CD4-positive, alpha-beta memory T cell (primary cell): ENCODE measurements at places on chromosomes 16 and 17.
A peak's percentile ranks its signal among the peaks of the same experiment; 100 is the strongest.

GRCh38 chr17:67051837-67052236 is 7.5 kb downstream of the CACNG1 start:
- H3K36me3 ChIP-seq = no peaks in the 10 kb centered on the region
- DNase-seq = no peak
- no peaks in the 10 kb centered on the region for H3K4me1 ChIP-seq
- no peak overlapping the region for H3K4me3 ChIP-seq
- no peak overlapping the region for H3K27ac ChIP-seq

GRCh38 chr17:77404812-77405581 is 264.2 kb downstream of the SEC14L1 start:
- DNase-seq = peak; percentile 92
- H3K27me3 ChIP-seq = no peaks in the 10 kb centered on the region
- peak overlapping the region; percentile 88 for H3K4me3 ChIP-seq
- peaks cover 14% of the 10 kb centered on the region for H3K36me3 ChIP-seq
- H3K27ac ChIP-seq = peak overlapping the region; percentile 87
- H3K4me1 ChIP-seq = peaks cover 97% of the 10 kb centered on the region

DNA sequence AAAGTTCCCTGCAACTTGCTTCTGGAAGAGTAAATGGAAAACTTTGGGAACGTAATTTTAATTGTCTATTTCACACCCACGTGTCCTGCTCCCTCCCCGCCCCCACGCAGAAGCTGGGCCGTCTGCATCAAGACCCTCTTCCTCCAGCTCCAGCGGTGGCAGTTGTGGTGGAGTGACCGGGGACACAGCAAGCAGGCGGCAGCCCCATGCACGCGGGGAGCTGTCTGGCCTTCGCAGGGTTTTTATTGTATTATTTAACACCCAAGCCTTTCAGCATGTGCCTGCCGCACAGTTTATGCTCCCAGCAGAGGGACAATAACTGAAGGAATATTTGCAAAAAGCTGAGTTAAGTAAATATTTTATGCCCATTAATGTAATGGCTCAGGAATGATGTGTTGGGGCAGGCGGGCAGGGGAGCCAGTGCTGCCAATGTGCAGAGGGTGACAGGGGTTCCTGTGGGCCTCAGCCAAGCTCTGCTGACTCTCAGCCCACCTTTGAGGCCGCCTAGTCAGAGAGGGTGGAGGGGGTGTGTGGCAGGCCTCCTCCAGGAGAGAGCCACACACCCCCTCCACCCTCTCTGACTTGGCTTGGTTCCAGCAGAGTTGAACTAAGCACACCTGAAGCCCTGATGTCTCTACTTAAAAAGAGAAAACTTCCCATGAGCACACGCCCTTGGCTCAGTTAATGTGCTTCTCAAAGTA is 32.4 kb upstream of the ENPP7 start:
- no peak overlapping the region for H3K4me3 ChIP-seq
- DNase-seq = no peak
- no peak overlapping the region for H3K27ac ChIP-seq
- H3K27me3 ChIP-seq = no peaks in the 10 kb centered on the region

- no peaks in the 10 kb centered on the region for H3K4me1 ChIP-seq
- no peak for DNase-seq
- H3K36me3 ChIP-seq = peaks cover 17% of the 10 kb centered on the region
- no peak overlapping the region for H3K4me3 ChIP-seq
- H3K27me3 ChIP-seq = no peaks in the 10 kb centered on the region
These were observed 86.2 kb downstream of the ITFG1 start for GRCh38 chr16:47374629-47375028.

DNA sequence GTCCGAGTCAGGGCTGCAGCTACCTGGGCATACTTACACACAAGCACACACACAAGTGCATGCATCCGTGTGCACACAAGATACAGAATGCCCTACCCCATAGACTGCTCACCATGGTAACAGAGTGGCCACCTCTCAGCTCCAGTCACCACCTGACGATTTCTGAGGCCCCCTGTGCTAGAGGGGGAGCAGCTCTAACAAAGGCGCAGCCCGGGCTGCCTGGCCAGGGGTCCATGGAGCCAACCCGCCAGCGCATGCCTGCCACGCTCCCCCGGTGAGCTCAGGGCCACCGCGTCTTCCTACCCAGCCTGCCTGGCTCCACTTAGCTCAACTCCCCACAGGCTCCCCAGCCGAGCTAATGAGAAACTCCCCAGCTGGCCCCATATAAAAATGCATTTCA is 75.5 kb downstream of the ZNF423 start:
- no peaks in the 10 kb centered on the region for H3K27me3 ChIP-seq
- no peak overlapping the region for H3K27ac ChIP-seq
- no peak overlapping the region for H3K4me3 ChIP-seq

- no peak overlapping the region for H3K4me3 ChIP-seq
- H3K4me1 ChIP-seq = no peaks in the 10 kb centered on the region
- no peak overlapping the region for H3K27ac ChIP-seq
These were observed 78.5 kb downstream of the ZZEF1 start for GRCh38 chr17:4064366-4064765.

GRCh38 chr16:84247331-84247730 is 7.5 kb upstream of the KCNG4 start:
- no peaks in the 10 kb centered on the region for H3K27me3 ChIP-seq
- no peak overlapping the region for H3K4me3 ChIP-seq
- H3K4me1 ChIP-seq = no peaks in the 10 kb centered on the region
- no peak for DNase-seq

- H3K36me3 ChIP-seq = no peaks in the 10 kb centered on the region
- no peak overlapping the region for H3K4me3 ChIP-seq
- H3K4me1 ChIP-seq = peaks cover 4% of the 10 kb centered on the region
- H3K27ac ChIP-seq = no peak overlapping the region
- no peaks in the 10 kb centered on the region for H3K27me3 ChIP-seq
- DNase-seq = no peak
These were observed 18.9 kb upstream of the SPPL2C start for GRCh38 chr17:45825792-45826191.

- no peak overlapping the region for H3K4me3 ChIP-seq
- DNase-seq = no peak
These were observed 173.1 kb downstream of the PARN start for GRCh38 chr16:14456793-14457481.

- H3K27me3 ChIP-seq = no peaks in the 10 kb centered on the region
- H3K4me3 ChIP-seq = peak overlapping the region; percentile 38
- peak; percentile 58 for DNase-seq
- H3K27ac ChIP-seq = peak overlapping the region; percentile 84
- H3K4me1 ChIP-seq = peaks cover 30% of the 10 kb centered on the region
These were observed 790 bp downstream of the NCBP3 start for GRCh38 chr17:3845291-3845620.

GRCh38 chr17:46772475-46773220 is 45.8 kb downstream of the WNT3 start:
- peak overlapping the region; percentile 11 for H3K4me3 ChIP-seq
- H3K36me3 ChIP-seq = no peaks in the 10 kb centered on the region
- peaks cover 19% of the 10 kb centered on the region for H3K4me1 ChIP-seq
- no peak for DNase-seq
- peaks cover 26% of the 10 kb centered on the region for H3K27me3 ChIP-seq

DNA sequence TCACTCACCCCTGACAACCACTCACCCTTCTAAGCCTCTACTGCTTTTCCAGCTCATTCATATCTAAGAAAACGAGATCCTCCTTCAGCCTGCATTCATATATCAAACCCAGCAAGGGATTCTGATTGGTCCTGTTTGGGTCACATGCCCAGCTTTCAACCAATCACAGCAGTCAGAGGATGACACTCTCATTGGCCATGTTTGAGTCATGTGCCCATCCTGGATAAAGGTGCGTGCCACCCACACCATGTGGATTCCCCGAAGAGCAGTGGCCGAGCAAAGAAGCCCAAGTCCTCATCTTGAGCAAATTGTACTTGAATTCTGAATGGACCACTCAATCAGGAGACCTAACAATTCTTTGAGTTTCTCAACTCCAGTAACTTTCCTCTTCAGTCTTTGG is 45.0 kb downstream of the SCNN1G start:
- no peak overlapping the region for H3K4me3 ChIP-seq
- H3K4me1 ChIP-seq = no peaks in the 10 kb centered on the region
- H3K27me3 ChIP-seq = no peaks in the 10 kb centered on the region
- no peak overlapping the region for H3K27ac ChIP-seq
- no peaks in the 10 kb centered on the region for H3K36me3 ChIP-seq
- no peak for DNase-seq

GRCh38 chr16:16857012-16857411 is 478.1 kb downstream of the NPIPA7 start:
- H3K27me3 ChIP-seq = no peaks in the 10 kb centered on the region
- H3K36me3 ChIP-seq = no peaks in the 10 kb centered on the region
- no peak overlapping the region for H3K27ac ChIP-seq
- DNase-seq = no peak
- H3K4me1 ChIP-seq = no peaks in the 10 kb centered on the region
- no peak overlapping the region for H3K4me3 ChIP-seq

GRCh38 chr17:29115961-29116803 is 64.0 kb downstream of the MYO18A start:
- H3K27ac ChIP-seq = no peak overlapping the region
- peaks cover 68% of the 10 kb centered on the region for H3K36me3 ChIP-seq
- no peak overlapping the region for H3K4me3 ChIP-seq
- H3K27me3 ChIP-seq = no peaks in the 10 kb centered on the region
- DNase-seq = no peak
- peaks cover 4% of the 10 kb centered on the region for H3K4me1 ChIP-seq

DNA sequence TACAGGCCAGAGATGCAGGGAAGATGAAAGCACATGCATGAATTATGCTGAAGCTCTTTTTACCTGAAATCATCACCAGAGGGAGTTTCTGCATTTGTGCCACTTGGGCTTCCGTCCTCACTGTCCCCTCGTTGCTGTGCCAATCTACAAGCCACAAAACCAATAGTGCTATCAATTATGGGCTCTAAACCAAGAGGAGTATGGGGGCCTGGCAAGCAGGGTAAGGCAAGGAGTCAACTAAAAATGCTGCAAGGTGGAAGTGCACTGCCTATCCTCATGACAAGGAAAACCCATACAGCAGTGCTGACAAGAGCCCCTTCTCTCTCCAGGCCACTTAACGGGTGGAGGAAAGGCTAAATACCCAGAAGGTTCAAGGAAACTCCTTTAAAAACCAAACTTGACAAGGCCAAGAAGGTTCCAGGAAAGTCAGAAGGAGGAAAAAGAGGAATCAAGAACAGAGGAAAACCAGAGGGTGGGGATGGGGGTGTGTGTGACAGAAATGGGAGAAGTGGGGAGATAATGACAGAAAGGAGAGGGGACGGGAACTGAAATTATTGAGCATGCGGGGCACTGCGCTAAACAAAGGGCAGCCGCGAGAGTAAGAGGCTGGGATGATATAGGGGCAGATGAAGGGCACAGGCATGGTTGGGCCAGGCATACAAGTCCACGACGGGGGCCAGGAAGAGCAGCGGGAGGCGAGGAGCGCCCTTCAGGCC is 674 bp downstream of the C17orf75 start:
- H3K27ac ChIP-seq = peak overlapping the region; percentile 78
- no peaks in the 10 kb centered on the region for H3K27me3 ChIP-seq
- H3K4me3 ChIP-seq = peak overlapping the region; percentile 95
- H3K4me1 ChIP-seq = peaks cover 21% of the 10 kb centered on the region

GRCh38 chr17:50347117-50347893 is 1.4 kb downstream of the XYLT2 start:
- peak overlapping the region; percentile 72 for H3K27ac ChIP-seq
- peaks cover 31% of the 10 kb centered on the region for H3K4me1 ChIP-seq
- no peaks in the 10 kb centered on the region for H3K27me3 ChIP-seq
- peak overlapping the region; percentile 80 for H3K4me3 ChIP-seq
- DNase-seq = no peak
- no peaks in the 10 kb centered on the region for H3K36me3 ChIP-seq

- H3K27ac ChIP-seq = no peak overlapping the region
- H3K4me1 ChIP-seq = no peaks in the 10 kb centered on the region
- DNase-seq = no peak
- no peaks in the 10 kb centered on the region for H3K36me3 ChIP-seq
These were observed 33.2 kb upstream of the KCNJ2 start for GRCh38 chr17:70136131-70136530.

DNA sequence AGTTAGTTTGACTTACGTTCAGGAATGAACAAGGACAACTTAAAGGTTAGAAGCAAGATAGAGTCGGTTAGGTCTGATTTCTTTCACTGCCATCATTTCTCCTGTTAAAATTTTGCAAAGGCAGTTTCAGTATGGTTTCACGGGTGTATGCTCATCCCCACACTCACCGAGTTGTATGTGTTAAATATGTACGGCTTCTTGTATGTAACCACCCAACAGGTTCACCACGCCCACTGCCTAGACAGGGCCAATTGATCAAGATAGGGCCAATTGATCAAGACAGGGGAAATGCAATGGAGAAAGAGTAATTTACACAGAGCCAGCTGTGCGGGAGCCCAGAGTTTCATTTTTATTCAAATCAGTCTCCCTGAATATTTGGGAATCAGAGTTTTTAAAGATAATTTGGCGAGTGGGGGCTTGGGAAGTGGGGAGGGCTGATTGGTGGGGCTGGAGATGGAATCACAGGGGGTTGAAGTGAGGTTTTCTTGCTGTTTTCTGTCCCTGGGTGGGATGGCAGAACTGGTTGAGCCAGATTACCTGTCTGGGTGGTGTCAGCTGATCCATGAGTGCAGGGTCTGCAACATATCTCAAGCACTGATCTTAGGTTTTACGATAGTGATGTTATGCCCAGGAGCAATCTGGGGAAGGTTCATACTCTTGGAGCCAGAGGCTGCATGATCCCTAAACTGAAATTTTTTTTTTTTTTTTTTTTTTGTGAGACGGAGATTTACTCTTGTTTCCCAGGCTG is 62.4 kb upstream of the PLCG2 start:
- H3K4me3 ChIP-seq = no peak overlapping the region
- peak overlapping the region; percentile 45 for H3K27ac ChIP-seq
- H3K36me3 ChIP-seq = no peaks in the 10 kb centered on the region
- DNase-seq = peak; percentile 59

- no peaks in the 10 kb centered on the region for H3K27me3 ChIP-seq
- H3K27ac ChIP-seq = no peak overlapping the region
- no peak overlapping the region for H3K4me3 ChIP-seq
- peaks cover 72% of the 10 kb centered on the region for H3K36me3 ChIP-seq
These were observed 24.8 kb downstream of the SLC38A10 start for GRCh38 chr17:81270279-81270678.

DNA sequence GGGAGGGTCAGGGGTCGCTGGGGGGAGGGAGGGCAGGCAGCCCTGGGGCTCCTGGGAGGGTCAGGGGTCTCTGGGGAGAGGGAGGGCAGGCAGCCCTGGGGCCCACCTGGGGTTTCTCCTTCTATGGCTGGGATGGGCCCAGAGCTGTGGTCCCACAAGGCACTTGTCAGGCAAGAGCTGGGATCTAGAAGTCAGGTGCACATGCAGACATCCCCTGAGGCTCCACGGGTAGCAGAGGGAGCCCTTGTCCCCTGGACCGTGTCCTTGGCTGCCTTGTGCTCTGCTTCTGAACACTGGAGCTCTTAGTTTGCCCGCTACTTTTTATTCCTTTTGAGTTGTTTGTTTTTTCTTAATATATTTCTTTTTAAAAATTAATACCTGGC is 1.8 kb downstream of the TUBB3 start:
- peaks cover 56% of the 10 kb centered on the region for H3K4me1 ChIP-seq
- DNase-seq = no peak
- H3K4me3 ChIP-seq = no peak overlapping the region
- H3K27me3 ChIP-seq = peaks cover 16% of the 10 kb centered on the region

DNA sequence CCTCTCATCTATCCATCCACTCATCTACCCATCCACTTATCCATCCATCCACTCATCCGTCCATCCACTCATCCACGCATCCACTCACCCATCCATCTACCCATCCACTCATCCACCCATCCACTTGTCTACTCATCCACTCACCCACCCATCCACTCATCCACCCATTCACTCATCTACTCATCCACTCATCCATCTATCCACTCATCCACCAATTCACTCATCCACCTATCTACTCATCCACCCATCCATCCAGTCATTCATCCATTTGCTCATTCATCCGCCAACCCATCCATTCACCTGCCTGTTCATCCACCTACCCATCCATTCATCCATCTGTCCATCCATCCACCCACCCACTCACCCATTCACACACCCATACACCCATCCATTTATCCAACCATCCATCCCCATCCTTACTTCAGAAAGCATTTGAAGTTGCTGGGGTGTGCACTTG is 329.6 kb downstream of the SEC14L1 start:
- H3K4me3 ChIP-seq = peak overlapping the region; percentile 26
- H3K27me3 ChIP-seq = no peaks in the 10 kb centered on the region
- peaks cover 31% of the 10 kb centered on the region for H3K36me3 ChIP-seq
